NCI-H1417 (cell line): ENCODE measurements at places on chromosomes 5 and 9.
A peak's percentile ranks its signal among the peaks of the same experiment; 100 is the strongest.

DNA sequence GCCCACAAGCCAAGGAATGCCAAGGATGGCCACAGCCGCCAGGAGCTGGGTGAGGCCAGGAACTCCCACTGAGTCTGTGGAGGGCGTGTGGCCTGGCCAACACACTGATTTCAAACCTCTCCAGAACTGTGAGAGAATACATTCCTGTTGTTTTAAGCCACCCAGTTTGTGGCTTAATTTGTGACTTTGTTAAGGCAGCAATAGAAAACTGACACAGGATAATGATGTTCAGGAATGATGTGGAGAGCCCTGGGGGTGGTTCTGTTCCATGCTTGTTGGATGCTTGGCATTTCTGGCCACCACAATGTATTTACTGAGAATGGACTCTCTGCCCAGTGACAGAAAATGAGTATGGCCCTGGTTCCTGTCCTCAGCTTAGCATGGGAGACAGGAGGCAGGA, 82.8 kb downstream of the DAP start:
- no peak for DNase-seq

GRCh38 chr5:74082512-74083055, 456.6 kb downstream of the ARHGEF28 start:
- DNase-seq = no peak

GRCh38 chr5:157370967-157371366, 89.0 kb upstream of the NIPAL4 start:
- no peak for DNase-seq

DNA sequence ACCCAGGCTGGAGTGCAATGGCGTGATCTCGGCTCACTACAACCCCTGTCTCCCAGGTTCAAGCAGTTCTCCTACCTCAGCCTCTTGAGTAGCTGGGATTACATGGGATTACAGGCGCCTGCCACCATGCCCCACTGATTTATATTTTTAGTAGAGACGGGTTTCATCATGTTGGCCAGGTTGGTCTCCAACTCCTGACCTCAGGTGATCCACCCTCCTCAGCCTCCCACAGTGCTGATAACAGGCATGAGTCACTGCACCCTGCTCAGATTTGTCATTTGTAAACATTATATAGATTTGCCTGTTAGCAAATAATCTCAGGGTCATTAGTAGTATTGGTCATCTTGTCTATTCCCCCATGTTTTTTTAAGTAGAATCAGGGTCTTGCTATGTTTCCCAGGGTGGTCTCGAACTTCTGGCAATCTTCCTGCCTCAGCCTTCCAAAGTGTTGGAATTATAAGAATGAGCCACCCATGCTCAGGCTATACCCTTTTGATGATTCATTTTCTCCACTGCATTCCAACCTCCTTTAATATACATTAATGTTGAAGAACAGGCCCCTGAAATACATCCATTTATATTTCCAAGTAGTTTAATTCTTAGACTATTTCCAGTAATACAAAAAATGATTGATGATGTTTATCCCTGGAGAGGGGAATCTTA, 17.3 kb downstream of the CENPH start:
- no peak for DNase-seq

GRCh38 chr9:81595887-81596543, 93.3 kb downstream of the TLE1 start:
- DNase-seq = peak; percentile 88

DNA sequence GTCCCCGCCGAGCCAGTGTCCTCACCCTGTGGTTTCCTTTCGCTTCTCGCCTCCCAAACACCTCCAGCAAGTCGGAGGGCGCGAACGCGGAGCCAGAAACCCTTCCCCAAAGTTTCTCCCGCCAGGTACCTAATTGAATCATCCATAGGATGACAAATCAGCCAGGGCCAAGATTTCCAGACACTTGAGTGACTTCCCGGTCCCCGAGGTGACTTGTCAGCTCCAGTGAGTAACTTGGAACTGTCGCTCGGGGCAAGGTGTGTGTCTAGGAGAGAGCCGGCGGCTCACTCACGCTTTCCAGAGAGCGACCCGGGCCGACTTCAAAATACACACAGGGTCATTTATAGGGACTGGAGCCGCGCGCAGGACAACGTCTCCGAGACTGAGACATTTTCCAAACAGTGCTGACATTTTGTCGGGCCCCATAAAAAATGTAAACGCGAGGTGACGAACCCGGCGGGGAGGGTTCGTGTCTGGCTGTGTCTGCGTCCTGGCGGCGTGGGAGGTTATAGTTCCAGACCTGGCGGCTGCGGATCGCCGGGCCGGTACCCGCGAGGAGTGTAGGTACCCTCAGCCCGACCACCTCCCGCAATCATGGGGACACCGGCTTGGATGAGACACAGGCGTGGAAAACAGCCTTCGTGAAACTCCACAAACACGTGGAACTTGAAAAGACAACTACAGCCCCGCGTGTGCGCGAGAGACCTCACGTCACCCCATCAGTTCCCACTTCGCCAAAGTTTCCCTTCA, 1.4 kb downstream of the GLIS3 start:
- DNase-seq = peak; percentile 67

- DNase-seq = no peak
Observed at GRCh38 chr5:6551287-6551954, 81.4 kb downstream of the NSUN2 start.

DNA sequence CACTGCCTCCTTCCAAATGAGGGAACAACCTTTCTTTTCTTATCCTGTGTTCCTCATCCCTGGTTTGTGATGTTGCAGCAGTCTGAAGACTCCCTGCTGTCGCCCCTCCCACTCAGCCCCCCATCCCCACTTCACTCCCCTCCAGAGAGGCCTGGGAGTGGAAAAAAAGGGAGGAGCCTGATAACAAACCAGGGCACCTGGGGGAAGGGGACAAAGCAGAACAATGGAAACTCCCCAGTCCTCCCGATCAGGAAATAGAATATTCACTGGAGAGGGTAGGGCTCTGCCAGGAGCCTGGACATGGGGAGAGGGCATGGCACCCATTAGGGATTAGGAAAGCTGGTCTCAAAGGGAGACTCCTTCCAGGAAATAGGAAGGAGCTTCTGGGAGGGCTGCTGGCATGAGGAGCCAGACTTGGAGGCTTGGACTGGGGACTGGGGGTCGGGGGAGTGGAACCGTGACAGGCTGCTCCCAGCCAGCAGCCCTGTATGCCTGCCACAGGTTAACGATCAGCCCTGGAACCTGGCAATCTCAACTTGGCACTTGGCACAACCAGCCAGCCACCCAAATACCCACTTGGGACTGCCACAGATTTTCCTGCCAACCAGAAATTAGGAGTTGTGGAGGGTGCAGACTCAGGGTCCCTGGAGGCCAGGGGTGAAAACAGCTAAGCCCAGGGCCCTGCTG, 20.0 kb downstream of the PCDH1 start:
- DNase-seq = peak; percentile 23

GRCh38 chr5:56409331-56410190, 176.4 kb upstream of the ANKRD55 start:
- DNase-seq = no peak

DNA sequence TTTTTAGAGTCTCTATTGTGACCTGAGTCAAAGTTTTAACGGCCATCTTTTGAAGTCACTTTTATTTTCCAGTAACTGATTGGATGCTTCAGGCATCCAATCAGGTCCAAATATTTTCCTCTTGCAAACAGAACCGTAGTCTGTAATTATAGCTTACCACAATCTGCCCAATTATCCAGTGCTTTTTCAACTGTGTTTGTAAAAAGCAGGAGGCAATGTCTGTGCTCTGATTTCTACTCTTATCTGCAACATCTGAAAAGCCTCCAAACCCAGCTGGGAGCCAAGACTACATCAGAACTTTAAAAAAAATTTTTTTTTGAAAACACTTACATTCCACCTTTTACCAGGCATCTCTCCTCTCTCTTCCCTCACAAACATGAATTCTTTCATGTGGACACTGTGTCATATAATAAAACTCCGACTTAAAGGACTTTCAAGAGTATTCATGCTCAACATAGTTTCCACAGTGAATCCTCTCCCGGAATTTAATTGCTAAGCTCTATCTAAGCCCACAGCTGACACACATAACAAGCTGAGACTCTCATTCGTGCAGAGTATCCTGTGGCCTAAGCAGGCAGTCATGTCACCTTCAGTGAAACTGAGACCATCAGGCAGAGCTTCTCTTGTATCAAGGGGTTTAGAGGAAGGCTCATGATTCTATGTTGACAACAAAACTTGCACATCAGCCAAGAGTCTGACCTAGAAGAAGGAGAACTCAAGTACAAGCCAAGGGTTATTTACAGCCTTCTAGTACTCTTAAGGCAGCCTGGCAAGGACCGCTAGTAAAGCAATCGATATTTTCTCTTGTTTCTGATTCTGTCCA, 272.7 kb downstream of the TLE1 start:
- no peak for DNase-seq

DNA sequence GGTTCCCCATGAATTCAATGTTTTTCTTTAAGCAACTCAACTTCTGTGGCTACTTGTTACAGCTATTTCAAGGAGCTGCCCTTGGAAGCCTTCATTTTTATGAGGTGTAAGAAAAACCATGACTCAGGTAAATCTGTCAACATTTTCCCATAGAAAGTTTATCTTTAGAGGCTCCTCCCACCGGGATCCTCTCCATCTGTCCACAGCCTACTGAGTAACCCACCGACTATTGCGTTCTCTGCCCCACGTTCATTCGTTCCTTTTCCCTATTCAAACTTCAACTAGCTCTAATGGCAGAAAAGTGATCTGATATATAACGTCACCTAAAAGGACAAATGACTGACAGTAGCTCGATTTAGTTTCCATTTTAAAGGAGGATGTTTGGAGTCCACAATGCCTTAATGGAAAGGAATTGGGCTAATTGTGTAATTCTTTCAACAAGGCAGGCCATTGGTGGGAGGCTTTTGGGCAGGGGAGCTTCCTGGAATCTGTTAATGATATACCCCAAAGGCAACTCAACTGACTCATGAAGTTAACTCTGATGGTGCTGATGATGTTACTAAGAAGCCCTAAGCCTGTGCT, 29.3 kb upstream of the NR3C1 start:
- DNase-seq = no peak

DNA sequence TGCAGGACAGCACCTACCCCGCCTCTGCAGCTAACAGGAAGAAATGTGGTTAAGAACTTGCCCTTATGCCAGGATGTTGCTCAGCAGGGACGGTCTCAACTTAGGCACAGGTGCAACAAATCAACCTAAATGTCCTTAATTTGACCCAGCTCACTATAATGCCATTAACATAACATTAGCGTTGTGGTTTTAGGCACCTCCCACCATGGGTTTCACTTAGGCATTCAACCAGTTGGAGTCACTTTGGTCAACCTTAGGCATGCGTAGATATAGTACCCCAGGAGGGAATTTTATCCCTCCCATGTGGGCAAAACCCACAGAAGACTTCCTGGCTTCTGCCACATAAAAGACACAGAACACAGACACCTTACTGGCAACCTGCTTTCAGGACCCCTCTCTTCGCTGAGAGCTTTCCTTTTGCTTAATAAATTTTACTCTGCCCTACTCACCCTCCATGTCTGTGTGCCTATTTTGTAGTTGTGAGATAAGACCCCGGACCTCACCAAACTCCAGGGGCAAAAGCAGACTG, 8.7 kb upstream of the ERAP1 start:
- DNase-seq = no peak

DNA sequence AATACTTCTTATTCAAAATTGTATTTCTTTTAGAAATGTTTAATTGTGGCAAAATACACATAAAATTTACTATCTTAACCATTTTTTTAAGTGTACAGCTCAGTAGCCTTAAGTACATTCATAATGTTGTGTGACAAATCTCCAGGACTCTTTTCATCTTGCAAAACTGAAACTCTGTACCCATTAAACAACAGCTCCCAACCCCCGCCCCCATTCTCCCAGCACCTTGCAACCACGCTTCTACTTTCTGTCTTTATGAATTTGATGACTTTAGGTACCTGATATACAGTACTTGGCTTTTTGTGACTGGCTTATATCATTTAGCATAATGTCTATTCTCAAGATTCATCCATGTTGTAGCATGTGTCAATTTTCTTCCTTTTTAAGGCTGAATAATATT, 2.8 kb upstream of the IL5 start:
- no peak for DNase-seq

DNA sequence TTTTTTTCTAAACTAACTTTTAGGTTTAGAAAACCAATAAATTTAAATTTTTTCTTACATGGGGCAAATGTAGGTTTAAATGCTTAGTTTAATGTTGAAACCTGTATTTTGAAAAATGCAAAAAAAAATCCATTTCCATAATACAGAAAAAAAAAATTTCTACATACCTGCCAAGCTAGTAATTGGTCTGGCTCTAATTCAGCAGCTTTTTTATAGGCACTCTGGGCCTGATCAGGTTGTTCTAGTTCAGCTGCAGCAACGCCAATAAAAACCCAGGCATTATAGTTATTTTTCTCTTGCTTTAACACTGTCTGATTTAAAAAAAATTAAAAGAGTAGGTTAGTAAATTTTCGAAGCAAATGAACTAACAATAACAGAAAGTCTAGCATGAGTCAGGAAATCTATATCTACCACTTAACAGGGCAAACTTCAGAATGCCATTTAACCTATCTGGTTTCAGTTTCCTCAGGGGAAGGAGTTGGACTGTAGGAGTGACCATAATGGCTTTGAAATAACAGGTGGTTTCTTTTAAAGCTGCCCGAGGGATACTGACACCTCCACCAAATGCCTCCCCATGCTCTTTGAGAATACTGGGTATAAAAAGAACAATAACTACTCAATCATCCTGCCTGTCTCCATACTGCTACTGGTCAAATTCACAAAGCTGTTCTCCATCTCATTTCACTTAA, 11.6 kb downstream of the SKIC3 start:
- DNase-seq = peak; percentile 22

DNA sequence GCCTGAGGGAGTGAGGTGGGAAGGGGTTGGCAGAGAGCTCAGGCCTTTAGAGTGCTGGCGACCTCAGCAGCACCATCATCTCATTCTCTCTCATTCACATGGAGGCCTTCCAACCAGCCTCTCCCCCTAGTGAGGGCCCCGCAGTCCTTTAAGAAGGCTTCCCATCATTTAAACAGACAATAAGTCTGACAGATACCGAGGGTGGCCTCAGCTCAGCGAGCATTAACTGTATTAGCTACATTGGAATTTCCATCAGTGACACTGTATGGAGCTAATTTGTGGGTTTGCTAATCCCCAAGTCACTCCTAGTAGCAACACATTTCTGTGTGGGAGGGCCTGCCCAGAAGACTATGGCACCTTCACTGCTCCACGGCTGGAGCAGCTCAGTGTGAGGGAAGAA, 75.8 kb downstream of the INSYN2B start:
- no peak for DNase-seq

DNA sequence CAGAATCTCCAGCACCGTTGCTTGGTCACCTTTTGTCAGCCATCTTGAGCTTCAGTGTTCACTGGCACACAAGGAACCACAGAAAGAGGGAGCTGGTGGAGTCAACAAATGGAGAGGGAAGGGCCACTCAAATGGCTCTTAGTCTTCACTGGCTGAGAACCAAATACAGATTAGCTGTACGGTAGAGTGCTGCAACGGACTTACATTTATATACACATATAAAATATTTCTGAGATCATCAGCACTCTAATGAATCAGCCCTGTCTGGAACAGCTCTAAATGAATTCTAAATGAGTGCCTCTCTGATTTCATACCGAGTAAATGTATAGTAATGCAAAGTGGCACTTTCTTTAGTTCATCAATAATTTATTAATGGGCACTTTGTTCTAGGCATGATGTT, 24.8 kb downstream of the KCTD16 start:
- no peak for DNase-seq
